Inflammatory macrophage treated with lipopolysaccharide for 1 hour (primary cell): ENCODE measurements at places on chromosomes 4 and X.

DNA sequence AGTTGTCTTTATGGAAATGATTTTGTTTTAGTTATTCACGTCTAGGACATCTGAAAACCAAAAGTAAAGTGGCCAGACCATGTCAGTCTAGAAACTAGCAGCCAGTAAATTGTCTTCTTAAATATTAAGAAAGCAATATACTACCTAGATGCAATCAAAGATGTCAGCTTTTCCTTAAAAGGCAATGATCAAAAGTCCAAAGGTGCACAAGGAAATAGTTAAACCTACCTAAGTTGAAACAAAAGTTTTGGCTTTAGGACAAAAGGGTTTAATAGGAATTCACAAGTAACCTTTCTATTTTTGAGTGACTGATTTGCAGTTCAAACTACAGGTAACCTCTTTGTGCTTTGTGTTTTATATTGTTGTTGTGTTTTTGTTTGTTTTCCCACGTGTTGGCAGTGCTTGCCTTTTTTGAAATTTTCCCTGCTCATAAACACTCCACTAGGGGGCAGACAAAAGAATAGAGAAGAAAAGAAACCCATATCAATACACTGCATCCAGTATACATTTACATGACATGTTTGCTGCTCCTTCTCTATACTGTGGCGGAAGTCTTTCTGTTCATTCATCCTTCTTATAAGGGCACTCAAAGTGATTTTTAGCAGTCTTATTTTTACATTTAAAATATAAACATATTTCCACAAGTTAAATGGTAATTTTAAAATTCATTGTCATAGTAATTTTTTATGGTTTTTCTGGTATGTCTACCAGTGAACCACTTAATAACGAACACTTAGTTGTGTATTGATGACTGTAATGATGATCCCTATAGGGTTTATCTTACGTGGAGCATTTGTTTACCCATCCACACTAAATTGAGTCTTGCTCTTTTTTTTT lies 62.7 kb downstream of the GAB1 start:
- DNase-seq: peak; percentile 66

DNA sequence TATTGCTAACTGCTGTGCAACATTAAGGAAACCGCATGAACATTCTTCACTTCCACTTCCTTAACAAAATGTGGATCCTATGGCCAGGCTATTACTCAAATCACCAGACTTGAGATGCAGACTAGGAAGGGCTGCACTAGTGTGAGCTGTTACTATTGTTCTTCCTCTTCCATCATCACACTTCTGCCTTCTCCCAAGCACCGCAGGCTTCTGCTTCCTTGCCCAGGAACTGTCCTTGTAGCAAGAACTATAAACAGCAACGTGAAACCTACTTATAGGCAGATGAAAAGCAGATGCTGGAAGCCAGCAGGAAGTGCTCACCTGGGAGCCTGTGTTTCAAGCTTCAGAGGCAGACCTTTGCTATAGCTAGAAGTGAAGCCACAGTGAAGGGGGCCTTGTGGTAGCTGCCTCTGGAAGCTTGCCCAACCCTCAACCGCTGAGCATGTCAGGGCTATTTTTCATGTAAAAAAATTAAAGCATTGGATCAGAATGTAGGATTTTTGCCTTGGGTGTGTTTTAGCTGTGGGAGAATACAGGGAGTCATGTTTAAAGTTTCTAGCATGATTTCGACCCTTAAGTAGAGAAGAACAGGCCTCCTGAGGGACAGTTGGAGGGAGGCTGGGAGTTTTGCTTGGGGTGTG lies 43.9 kb downstream of the CLNK start:
- DNase-seq: peak; percentile 70

DNA sequence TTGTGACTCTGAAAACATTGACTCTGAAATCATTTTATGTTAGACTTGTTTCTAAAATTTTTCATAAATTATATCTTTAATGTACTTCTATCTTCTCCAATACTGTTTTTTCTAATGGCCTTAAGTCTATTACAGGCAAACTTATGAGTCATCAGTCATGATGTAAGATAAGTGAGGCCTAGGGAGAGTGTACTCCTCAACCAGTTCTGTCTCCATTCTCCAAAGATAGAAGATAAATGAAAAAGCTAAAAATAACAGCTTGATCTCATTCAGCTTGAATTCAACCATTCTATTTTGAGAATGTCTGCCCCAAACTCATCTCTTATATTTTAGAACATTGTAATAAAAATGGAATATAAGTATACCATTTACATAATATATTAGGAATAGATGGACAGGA lies 34.5 kb downstream of the STBD1 start:
- peak; percentile 30 for DNase-seq

DNA sequence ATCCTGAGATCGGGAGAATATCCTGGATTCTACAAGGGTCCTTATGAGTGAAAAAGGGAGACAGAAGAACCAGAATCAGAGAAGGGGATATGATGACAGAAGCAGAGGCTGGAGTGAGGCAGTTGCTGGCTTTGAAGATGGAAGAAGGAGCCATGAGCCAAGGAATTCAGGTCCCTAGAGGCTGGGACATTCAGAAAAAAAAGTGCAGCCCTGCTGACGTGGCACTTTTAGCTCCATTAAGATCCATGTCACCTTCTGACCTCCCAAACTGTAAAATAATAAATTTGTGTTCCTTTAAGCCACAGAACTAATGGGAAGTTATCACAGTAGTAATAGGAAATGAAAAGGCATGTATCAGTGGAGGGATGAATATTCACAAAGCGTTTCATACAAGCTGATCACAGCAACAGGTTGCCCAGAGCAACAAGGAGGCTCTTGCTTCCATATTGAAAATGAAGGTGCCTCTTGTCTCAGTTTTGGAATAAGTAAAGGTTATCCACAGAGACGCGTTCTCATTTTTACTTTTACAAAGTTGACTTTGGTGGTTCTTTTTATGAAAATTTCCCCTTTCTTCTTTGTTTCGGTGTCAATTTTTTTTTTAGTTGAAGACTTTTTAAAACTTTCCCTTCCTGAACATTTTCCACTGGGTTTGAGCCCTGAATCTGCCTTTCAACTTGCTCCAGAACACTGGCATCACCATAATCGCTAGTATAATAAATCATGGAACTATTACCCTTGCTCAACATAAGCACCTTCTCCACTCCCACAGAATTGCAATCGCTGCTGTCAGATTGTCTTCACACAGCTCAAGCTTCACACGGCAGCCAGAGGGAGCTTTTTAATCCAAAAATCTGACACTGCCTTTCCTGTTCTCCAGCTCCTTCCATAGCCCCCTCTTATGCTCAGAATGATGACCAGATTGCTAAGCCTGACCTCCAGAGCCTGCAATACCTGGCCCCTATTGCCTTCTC lies 127.6 kb upstream of the RBPJ start:
- no peak for DNase-seq

DNA sequence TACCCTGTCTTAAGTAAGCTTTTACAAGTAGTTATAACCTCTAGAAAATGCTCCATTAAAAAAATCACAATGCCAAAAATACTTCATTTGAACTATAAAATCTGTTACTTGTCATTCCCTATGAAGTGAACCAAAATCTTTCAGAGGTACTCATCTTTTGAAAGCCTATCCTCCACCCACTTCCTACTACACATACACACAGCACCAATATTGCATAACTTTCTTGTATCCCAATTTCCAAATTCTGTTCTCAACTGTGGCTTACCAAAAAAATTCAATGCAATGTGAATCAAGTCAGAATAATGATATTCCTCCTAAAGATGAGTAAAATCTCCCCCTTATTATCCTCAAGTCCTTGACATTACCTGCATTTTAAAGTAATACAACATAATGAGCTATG lies 15.9 kb downstream of the DHX15 start:
- DNase-seq: peak; percentile 22

- DNase-seq: peak; percentile 47
Measured at GRCh38 chrX:30649859-30650258, 3.4 kb upstream of the GK start.

GRCh38 chr4:2371765-2372487 lies 46.5 kb downstream of the ZFYVE28 start:
- DNase-seq: no peak

- no peak for DNase-seq
Measured at GRCh38 chr4:183556947-183557346, 52.1 kb downstream of the ING2 start.

- no peak for DNase-seq
Measured at GRCh38 chrX:9923357-9923756, 43.8 kb upstream of the CLDN34 start.

GRCh38 chrX:22171287-22172060 lies 101.2 kb upstream of the CBLL2 start:
- DNase-seq: no peak

GRCh38 chr4:145438298-145438697 lies 43.4 kb upstream of the SMAD1 start:
- DNase-seq: no peak

DNA sequence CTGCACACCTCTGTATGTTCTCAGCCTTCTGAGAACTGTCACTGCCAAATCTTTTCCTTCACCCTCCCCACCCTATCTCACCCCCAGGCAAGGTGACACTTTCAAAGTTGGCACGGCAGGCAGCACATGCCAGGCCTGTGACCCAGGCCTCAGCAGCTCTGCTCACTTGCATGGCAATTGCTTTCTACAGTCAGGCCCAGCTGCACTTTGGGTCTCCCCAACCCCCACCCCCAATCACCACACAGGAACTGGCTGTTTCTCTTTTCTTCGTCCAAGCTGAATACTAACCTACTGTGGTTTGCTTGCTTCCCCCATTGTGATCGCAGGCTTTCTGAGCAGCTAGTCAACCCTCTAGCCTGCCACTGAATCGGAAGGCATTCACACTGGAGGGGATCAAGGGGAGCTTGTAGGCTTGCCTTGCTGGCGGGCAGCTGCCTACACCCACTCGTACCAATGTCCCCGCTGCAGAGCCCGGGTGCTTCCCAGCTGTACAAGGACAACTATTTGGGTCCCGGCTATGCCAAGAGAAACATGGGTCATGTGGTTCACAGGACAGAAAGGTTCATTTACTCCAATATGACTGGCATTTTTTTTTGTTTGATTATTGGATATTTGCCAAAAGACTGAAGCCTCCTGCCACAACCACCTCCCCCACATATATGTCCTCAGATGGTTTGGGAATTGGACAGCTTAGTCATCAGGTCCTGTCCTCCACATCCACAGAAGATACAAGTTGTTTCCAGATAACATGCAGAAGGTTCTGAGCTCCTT lies 28.1 kb downstream of the SLC25A43 start:
- DNase-seq: peak; percentile 1

DNA sequence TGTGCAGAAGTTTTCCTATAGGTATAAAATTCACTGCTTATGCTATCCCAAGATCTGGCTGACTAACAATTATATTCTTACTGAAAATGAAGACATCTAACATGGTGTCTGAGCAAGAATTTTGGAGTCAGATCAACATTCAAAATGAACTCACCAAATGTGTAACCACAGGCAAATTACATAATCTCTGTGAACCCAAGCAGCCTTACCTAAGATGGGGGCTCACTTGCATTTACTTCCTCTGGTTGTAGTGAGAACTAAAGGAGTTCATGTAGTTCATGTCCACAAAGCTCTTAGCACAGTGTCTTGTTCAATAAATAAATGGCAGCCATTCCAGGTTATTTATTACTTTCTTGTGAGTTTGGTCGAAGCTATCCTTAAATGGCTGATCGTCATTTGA lies 163.9 kb upstream of the LCORL start:
- no peak for DNase-seq

- no peak for DNase-seq
Measured at GRCh38 chr4:125016892-125017299, 297.9 kb upstream of the FAT4 start.

- DNase-seq: no peak
Measured at GRCh38 chr4:47075262-47075661, 43.9 kb downstream of the GABRB1 start.

GRCh38 chrX:53677286-53677685 lies 9.2 kb downstream of the HUWE1 start:
- DNase-seq: no peak

GRCh38 chr4:74039315-74039763 lies 850 bp upstream of the CXCL3 start:
- DNase-seq: peak; percentile 58

- DNase-seq: no peak
Measured at GRCh38 chr4:24007860-24008261, 118.0 kb upstream of the PPARGC1A start.

- DNase-seq: no peak
Measured at GRCh38 chrX:33252306-33252825, 41.0 kb upstream of the DMD start.

- DNase-seq: no peak
Measured at GRCh38 chr4:186029571-186030398, 39.2 kb upstream of the TLR3 start.

DNA sequence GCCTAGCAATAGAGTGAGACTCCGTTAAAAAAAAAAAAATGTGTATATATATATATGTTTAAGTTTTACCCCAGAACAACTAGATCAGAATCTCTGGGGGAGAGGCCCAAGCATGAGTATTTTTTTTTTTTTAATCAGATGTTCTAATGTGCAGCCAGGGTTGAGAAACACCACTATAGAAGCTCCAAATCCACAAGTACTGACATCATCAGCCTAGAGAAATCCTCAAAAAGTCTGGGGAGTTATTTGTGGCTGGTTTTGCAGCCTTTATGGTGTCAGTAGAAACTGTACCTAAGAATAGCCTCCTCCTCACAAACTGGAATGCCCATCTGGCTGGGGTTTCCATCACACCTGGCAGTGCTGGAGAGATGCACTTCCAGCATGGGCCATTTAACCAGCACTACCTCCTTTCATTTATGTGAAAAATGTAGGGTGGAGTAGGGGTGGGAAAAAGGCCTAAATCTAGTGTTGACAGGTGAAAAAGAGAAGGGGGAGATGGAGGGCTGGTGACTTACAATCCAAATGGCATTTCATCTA lies 93.5 kb downstream of the CBLL2 start:
- no peak for DNase-seq

DNA sequence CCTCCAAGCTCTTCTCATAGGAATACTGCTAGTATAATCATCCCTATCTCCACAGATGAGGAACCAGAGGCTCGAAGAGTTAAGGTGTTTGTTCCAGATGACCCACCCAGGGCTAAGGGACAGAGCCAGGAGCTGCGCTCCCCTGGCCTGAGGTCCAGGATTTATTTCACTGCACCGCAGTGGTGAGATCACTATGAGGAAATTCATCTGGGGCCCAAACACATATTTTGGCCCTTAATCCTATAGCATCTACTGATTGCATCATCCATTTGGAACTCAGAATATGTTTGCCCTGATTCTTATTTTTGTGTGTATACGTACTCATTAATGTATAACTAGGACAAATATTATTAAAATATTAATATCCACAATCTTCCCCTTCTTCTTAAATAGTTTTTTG lies 100.1 kb upstream of the RBPJ start:
- DNase-seq: no peak

GRCh38 chr4:62640296-62640695 lies 1440.2 kb downstream of the ADGRL3 start:
- DNase-seq: no peak

DNA sequence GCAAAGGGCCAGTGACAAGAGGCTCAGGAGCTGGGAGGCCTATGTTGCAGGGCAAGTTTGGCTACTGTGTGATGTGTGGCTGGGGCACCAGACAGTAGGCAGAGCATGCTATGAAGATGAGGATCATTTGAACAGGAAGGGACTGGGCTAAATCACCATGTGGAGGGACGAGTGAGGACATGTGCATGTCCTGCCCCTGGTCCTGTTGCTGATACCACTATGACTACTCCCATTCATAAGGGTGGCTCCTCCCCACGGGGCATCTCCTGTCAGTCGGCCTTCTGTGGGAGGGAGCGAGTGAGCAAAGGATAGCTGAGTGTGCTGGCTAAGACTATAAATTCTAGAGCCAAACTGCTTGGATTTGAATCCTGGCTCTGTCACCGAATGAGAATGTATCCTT lies 139.2 kb downstream of the TMEM164 start:
- DNase-seq: no peak
